Natural killer cell (primary cell): ENCODE measurements at places on chromosomes 2 and 18. TPM values are rescaled to one million over a fixed set of nuclear protein-coding genes. Genes with fewer than 3 reads are reported as not detected.

GRCh38 chr2:111626037-111626864 is 257.7 kb downstream of the ANAPC1 start:
- H3K27me3 ChIP-seq = no peaks in the 10 kb centered on the region
- H3K36me3 ChIP-seq = no peaks in the 10 kb centered on the region
- H3K27ac ChIP-seq = no peak overlapping the region
- H3K4me3 ChIP-seq = no peak overlapping the region
- peaks cover 8% of the 10 kb centered on the region for H3K4me1 ChIP-seq

Gene SERPINB11
- total RNA-seq = not detected

Gene DGKD
- total RNA-seq = 456 TPM

- DNase-seq = no peak
- peaks cover 35% of the 10 kb centered on the region for H3K4me1 ChIP-seq
- H3K36me3 ChIP-seq = no peaks in the 10 kb centered on the region
Measured at GRCh38 chr2:8342407-8342806, 339.4 kb upstream of the ID2 start.
